ENCODE measurements at places on chromosomes 5 and 9.

DNA sequence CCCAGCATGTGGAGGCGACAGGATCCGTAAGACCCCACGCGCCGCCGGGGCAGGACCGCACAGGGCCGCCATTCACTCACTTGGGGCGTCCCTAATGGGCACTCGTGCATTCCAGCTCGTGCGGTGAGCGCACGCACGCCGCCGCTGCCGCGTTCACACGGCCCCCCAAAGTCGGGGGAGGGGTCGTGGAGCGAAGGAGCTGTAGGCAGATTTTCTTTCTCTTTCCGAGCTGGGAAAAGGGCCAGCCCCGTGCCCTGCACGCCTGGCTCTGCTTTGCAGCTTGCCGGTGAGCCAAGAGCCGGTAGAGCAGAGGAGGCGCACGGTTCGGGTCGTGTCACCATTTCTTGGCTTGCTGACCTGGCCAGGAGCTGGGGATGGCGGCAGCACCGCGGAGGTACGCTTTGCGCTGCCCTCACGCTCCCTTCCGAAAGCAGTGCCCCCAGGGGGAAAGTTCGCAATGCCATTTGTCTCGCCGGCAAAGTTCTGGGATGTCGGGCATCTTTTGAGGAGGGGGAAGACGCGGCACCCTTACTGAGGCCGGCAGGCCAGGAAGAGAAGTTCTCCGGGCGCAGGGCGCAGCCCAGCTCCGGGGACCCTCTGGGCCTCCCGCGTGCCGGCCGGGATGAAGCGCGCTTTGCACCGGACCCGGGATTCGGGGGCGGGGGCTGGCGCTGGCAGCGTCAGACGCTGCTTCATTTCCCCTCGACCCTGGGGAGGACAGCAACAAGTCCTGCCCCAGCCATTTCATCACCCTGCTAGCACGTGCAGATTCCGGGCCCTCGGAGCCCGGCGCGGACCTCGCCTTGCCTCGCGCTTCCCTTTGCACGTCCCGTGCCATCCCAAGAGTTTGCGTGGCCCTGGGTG is 898 bp downstream of the STC2 start:
- no peak for DNase-seq

DNA sequence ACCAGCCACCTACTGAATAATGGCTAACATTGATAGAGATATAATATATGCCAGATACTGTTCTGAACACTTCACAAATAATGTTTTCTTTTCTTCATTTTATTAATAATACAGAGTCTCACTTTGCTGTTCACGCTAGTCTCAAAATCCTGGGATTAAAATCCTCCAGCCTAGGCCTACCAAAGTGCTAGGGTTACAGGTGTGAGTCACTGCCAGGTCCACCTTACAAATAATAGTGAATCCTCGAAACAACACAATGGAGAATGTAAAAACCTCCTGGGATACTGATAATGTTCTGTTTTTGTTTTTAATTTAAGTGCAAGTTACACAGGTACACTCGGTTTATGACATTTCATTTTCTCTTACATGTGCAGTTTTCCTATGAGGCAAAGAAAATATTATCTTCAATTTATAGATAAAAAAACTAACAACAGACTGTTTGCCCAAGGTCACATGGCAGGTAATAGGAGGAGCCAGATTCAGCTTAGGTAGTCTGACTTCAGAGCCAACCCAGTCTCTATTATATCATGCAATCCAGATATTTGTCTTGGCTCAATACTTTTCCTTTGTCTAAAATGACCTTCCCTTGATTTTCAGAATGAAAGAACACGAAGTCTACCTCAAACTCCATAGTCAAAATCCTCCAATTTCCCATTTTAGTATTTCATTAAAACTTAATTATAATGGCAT is 7.8 kb downstream of the ZFR start:
- no peak for DNase-seq

DNA sequence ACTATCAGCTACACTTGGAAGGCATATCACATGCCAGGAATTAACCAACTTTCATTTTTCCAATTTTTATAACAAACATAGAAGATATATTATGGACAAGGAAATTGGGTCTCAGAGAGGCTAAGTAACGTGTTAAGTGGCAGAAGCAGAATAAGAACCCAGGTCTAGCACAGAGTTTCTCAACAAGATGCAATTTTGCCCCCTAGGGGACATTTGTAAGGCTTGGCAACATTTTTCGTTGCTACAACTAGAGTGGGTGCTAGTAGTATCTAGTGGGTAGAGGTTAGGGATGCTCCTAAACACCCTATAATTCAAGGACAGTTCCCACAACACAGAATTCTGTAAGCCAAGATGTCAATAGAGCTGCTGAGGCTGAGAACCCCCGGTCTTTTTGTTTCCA is 180.6 kb downstream of the SNCAIP start:
- no peak for DNase-seq

GRCh38 chr5:104297076-104297475 is 734.5 kb upstream of the NUDT12 start:
- DNase-seq: no peak

DNA sequence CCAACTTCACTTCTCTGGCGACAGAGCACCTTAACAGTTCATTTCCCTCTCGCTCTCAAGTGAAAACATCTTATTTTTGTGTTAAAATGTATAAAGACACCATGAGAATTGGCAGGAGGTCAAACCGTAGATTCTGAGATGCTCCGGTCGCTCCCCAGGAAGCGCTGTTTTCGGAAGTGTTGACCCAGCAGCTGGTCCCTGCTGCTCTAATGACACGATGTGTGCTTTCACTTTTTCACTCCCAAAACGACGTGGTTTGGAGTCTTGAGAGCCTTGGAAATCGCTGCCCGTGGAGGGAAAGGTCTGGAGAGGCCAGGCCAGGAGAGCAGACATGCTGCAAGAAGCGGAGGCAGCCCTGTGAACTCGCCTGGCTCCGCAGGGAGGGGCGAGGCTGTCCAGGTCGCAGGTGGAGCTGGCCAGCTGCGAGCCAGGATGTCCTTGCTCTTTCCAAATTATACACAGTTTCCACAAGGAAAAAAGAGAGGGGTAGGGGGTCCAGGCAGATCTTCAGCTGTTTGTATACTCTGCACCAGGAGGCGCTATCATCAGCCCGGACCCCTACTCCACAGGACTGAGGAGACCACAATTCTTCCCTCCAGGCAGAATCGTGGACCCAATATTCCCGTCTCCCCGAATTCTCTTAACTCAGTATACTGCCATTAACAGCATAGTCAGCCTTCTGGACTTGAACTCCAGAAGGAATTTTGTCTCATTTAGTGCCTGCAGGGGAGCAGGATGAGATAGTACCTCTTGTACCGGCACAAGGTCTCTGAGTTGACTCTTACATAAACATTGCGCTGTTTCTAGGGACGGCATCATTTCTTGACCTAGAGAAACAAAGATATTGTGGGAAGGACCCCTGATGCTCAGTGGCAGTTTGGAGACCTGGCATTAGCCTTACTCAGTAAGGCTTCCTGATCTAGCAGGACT is 248.6 kb upstream of the ANKRD55 start:
- no peak for DNase-seq

GRCh38 chr5:135215617-135216470 is 181.8 kb upstream of the PITX1 start:
- no peak for DNase-seq

GRCh38 chr9:118414676-118415075 is 710.5 kb downstream of the TLR4 start:
- DNase-seq: no peak

GRCh38 chr5:12522116-12522515 is 617.9 kb upstream of the CTNND2 start:
- DNase-seq: no peak

DNA sequence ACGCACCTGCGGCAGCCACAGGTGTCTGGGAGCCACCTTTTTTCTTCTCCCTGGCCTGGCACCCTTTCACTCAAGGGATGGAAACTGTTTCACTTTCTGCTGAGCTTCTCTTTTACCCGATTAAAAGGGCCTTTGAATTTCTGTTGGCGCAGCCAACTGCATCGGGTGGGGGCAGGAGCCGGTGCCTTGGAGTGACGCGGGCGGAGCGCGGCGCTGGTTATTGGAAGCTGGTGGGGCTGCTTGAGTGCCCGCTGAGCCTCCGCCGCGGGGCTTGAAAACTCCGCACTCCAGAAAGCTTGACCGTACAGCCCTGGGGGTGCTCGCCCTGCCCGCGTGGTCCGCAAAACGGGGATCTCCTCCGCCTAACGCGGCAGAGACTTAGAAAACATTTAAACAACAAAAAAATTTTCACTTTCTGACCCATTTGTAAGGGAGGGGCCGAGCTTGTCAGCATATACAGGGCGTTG is 52.0 kb upstream of the TJP2 start:
- DNase-seq: no peak

- DNase-seq: no peak
Measured at GRCh38 chr5:178236126-178236525, 3.5 kb upstream of the PHYKPL start.

DNA sequence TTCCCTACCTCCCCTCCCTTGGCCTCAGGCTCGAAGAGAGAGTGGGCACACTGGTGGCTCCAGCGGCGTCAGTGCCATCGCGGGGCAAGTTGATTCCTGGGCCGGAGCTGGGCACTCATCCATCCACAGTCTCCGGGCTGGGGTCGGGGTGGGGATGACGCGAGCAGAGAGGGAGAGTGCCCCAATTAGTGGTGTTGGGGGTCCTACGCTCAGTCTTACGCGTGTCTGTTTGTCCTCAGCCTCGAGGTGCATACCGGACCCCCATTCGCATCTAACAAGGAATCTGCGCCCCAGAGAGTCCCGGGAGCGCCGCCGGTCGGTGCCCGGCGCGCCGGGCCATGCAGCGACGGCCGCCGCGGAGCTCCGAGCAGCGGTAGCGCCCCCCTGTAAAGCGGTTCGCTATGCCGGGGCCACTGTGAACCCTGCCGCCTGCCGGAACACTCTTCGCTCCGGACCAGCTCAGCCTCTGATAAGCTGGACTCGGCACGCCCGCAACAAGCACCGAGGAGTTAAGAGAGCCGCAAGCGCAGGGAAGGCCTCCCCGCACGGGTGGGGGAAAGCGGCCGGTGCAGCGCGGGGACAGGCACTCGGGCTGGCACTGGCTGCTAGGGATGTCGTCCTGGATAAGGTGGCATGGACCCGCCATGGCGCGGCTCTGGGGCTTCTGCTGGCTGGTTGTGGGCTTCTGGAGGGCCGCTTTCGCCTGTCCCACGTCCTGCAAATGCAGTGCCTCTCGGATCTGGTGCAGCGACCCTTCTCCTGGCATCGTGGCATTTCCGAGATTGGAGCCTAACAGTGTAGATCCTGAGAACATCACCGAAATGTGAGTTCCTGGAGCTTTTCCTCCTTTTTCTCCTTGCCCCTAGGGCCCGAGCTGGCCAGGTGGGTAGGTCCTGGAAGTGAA is 861 bp downstream of the NTRK2 start:
- no peak for DNase-seq

GRCh38 chr9:111005746-111006470 is 32.4 kb downstream of the LPAR1 start:
- DNase-seq: no peak

- DNase-seq: peak; percentile 13
Measured at GRCh38 chr9:26656003-26656870, 236.4 kb downstream of the CAAP1 start.

- no peak for DNase-seq
Measured at GRCh38 chr5:147901599-147902039, 4.7 kb downstream of the C5orf46 start.

DNA sequence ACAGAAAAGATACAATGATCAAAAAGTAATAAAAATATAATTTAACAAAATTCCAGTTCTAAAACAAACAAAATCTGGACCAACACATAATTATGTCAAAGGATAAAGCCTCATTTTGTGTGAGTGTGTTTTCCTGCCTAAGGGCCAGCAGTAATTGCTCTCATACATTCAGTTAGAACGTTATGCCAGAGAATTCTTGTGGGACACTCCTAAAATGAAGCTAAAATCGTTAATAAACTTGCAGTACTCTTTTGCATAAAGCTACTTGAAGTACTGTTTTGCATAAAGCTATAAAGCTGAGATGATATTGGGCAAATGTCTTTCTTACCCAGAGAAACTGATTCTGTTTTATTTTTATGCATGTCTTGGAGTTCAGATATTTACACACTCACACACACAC is 1072.3 kb downstream of the MAT2B start:
- DNase-seq: no peak

- no peak for DNase-seq
Measured at GRCh38 chr5:37918424-37918823, 78.6 kb upstream of the GDNF start.

DNA sequence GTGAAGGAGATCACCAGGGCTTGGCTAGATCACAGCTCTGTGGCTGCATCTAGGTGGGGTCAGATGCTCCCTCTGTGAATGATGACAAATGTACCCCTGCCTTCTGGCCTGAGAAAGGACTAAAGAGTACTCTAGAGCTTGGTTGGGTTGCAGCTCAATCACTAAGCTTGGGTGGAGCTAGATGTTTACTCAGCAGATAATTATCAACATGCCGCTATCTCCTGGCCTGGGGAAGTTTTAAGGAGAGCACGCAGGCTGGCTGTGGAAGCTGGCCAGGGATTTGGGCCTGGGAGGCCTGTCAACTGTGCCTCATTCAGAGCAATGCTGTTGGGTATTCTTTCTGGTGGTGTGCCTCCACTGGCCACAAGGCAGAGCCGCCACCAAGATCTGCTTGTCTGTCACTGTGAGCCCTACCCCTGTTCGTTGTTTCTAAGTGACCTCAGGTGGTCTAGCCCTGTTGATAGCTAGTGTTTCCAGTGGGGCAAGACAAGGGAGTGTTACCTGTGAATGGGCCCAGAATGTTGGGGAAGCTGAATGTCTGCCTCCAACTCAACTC is 181.7 kb downstream of the ADGRV1 start:
- DNase-seq: no peak

DNA sequence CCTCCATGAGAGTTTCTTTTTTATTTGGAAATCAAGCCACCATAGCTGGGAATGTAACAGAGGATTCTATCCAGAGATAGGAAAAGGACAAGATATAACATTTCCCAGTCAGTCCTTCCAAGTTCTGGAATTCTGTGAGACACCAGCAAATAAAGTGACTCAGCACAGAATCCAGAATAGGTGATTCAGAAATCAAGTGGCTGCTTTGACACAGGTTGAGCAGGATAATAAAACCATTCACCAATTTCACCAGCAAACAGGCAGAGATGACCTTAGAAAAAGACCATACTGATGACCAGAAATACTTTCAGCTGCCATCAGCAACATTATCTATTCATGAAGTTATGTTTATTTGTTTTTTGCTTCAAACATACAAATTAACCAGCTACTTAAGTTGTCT is 491.5 kb upstream of the TUSC1 start:
- DNase-seq: no peak

DNA sequence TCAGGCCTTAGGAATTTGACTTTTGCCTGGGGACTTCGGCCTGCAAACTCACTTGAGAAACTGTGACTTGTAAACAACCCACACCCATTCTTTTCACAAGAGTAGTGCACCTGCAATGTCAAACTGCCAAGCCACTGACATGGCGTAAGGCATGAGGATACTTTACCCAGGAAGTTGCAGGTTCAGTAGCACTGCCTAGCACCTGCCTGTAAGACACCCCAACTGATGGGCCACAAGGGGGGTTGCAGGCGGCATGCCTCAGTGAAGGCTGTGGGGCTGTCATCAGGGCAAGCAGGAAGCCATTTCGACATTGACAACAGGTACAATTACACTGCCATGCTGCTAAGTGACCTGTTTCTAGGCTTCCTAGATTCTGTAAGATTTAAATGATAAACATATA is 41.3 kb upstream of the RASGEF1C start:
- DNase-seq: no peak

Data from NCI-H524 treated with DMSO at 0.1 percent for 48 hours (cell line).